ENCODE measurements at places on chromosomes 5 and 9.

DNA sequence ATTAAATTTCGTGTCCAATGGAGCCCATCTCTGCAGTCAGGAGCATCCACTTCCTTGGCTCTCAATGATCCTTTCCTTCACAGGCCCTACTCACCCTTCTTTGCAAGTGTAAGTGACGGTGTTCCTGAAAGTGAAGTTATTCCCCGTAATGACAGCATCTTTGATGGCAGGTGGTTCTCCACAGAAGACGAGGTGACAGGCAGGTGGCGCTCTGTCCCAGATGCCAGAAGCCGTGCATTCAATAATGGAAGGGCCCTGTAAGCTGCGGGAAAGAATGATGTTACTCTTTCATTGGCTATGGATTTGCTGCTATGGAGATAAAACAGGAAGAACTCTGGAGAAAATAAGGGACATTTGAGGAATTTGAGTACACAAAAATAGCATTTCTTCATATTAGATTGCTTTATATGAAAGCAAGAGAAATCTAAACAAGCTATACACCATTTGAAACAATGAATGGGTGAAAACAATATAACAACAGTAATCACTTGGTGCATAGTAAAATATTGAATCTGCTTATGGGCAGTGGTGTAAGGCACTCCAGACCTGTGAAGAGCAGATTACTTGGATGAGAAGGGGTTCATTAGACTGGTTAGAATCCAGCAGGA lies 89.9 kb upstream of the TXNDC8 start:
- no peak for DNase-seq

DNA sequence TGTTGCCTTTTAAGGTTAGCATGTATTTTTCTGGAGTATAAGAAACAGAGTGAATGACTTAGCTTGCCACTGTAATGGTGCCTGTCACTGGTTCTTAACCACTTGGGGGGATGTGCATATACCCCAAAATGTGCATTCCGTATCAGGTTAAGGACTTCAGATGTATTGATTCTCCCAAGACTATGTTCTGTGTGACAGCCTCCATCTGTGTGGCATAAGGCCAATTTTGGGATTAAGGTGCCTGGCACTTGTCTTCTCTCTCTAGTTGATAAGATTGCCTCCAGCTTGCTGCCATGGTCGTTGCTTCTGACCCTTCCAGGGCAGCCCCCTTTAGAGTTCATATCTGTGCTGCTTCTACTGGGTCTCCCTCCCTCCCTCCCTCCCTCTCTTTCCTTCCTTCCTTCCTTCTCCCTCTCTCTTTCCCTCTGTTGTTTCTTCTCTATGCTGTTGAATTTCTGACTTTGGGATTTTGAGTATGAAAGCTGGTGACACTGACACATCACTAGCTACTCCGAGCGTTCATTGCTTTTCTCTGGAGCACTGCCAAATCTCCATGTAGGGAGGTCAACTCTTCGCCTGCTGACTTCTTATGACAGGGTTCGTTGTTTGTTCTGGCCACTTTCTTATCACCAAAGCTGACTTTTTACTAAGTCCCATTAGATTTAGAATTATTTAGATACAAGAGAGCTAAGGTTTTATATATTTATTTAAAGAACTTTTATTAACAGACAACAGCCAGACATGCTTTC lies 31.0 kb downstream of the TNFAIP8 start:
- DNase-seq, result no peak

DNA sequence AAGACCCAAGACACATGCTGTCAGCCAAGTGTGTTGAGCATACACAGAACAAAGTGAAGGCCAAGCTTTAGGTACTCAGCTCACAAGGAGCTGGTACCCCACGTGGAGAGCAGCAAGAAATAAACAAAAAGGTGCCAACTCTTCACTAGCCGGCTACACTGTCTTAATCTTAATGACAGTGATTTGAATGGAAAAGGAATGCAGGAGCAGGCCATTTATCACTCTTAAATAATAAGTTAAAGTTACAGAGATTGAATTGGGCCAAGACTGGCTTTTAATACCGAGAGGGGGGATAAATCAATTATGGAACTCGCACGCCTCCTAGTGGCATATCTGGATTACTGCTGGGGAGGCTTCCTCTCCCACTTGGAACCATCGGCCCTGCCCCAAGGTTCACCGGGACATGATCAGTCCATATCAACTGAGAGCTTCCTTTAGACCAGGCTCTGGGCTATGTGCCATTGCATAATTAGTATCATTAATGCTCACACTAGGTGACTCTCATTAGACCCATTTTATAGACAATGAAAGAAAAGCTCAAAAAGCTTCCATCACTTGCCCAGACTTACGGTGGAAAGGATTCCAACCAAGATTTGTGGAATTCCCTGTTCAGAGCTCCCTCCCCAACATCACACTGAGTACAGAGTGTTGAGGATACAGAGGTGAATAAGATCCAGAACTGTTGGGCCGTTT lies 94.0 kb downstream of the ACTL7B start:
- DNase-seq, result peak; percentile 11

DNA sequence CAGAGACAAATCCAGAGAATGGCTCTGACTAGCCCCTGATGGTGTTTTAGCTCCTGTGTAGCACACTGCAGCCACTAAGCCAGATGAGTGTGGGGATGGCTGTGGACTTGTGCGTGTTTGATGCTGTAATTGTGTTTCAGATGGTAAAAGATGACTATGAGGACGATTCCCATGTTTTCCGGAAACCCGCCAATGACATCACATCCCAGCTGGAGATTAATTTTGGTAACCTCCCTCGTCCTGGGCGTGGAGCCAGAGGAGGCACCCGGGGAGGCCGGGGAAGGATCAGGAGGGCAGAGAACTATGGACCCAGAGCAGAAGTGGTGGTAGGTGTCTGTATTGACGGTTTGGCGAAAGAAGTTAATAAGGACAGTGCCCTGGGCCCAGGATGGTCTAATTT lies 38.0 kb downstream of the HABP4 start:
- DNase-seq, result no peak

All from stimulated activated CD4-positive, alpha-beta T cell treated with anti-CD3 and anti-CD28 coated beads, Interleukin-1b, Interleukin-23, amount 100 ng/mL, for 24 hours (primary cell).